Tibial artery (tissue), 4 donors: ENCODE measurements at places on chromosomes 11 and 22.

DNA sequence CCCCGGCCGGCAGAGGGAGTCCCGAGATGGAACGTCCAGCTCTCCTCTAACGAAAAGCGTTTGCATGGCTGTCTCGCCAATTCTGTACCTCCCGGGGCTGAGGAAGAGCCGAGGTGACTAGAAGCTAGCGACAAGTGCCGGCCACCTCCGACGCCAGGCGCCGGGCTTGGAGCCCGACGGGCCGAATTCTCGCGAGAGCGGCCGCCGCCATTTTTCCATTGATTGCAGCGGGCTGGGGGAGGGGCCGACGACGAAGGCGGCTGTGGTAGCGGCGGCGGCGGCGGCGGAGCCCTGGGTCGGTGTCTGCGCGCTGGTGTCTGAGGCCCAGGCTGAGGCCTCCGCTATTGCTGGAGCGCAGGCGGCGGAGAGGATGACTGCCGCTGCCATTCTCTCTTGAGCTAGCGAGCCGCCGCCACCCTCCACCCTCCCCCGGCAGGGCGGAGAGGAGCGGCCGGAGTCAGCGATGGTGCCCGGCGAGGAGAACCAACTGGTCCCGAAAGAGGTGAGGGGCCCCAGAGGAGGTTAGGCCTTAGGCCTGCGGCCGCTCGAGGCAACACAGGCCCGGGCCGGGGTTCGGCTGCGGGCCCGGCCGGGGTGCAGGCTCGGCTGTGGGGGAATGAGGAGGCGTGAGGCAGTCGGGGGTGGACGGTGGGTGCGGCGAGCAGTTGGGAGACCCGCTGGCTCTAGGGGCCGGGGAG is at the start of gene USP47:
USP47 (plus strand) TSS at position 250 of the 698 bp plus-strand sequence; CDS start at position 464, 214 bp downstream.
- DNase-seq, result peak; percentile 89

GRCh38 chr22:25540908-25541660 is 23.4 kb upstream of the GRK3 start:
- no peak for DNase-seq

DNA sequence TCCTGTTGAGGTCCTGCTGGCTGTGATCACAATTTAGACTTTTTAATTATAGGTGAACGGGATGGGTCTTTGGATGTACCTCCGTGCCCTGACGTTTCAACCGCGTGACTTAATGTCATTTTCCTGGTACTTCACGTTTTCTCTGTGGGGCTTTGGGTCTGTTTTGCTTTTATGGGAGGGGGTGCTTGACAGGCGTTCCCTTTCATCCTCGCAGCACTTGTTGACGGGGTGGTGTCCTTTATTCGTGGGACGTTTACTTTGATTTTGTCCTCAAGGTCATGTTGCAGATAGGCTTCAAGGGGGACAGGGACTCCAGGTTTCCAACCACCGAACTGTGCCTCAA is 994 bp downstream of the PPP6R3 start:
- no peak for DNase-seq

GRCh38 chr11:60900673-60901404 is 5.5 kb downstream of the PRPF19 start:
- DNase-seq, result no peak

DNA sequence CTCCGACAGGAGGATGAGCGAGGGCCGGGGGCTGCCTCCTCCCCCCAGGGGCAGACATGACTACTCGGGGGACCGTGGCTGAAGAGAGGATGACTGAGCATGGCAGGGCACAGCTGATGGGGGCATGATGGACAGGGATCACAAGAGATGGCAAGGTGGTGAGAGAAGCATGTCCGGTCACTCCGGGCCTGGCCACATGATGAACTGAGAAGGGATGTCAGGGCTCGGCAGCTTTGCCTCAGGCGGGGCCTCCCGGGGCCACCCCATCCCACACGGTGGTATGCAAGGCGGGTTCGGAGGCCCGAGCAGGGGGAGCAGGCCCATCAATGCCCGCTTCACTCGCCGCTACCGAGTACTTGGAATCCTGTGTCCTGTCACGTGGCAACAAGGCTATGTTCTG is 36.6 kb upstream of the UBASH3B start:
- no peak for DNase-seq

DNA sequence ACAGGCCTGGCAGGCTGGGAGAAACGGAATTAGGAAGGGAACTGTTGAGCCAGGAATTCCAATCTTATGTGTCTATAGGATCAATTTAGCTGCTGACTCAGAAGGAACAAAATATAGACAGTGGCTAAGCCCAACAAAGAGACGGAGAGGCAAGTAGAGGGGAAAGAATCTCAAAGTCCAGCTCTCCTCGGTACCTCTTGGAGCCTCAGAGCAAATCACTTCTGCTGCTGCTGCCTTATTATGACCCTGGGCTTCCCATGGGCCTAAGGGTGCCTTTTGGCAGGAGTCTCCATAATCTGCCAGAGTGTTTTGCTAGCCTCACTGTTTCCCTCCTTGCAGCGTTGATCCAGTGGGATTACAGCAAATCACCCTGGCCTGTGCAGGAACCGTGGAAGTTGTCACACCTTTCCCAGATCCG is 31.7 kb downstream of the PAX6 start:
- no peak for DNase-seq
